NCI-H226 (cell line): ENCODE measurements at places on chromosomes 7 and 10.

GRCh38 chr7:2811476-2812113 is 32.5 kb downstream of the GNA12 start:
- no peak for DNase-seq

GRCh38 chr7:38681882-38682281 is 50.7 kb upstream of the AMPH start:
- DNase-seq = no peak

DNA sequence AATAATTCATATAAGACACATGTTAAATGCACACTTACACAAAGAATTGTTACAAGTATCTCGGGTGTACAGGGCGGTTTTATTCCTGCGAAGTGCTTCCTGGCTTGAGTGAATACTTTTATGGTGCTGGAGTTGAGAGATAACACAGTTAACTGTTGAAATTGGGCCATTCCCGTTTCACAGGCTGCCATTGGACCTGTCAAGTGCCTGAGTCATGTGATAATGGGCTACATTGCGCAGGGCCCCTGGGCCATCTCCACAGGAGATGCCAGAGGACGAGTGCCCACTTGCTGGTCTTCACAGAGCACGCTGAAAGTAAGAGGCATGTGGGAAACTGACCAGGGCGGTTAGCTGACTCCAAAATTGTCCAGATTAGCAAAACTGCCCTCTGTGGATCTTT is 4.8 kb downstream of the FBH1 start:
- DNase-seq = no peak

DNA sequence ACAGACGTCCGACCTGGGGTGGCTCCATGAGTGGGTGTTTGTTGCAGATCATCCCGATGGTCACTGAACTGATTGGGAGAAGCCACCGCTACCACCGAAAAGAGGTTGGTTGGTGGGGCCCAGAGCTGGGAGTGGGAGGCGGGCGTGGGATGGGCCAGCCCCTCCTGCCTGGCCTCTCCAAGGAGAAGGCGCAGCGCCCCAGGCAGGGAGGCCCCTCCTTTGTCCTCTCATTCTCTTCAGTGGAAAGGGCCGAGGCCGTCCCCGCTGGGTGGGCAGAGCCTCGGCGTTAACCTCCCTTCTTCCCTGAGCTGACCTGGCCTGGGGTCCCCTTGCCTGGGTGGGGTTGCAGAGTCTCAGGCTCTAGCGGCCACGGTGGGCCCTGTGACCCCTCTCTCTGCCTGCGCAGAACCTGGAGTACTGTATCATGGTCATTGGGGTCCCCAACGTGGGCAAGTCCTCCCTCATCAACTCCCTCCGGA is 5.2 kb downstream of the MTG1 start:
- no peak for DNase-seq

- peak; percentile 42 for DNase-seq
Observed at GRCh38 chr7:30977896-30978564, 14.3 kb downstream of the GHRHR start.

DNA sequence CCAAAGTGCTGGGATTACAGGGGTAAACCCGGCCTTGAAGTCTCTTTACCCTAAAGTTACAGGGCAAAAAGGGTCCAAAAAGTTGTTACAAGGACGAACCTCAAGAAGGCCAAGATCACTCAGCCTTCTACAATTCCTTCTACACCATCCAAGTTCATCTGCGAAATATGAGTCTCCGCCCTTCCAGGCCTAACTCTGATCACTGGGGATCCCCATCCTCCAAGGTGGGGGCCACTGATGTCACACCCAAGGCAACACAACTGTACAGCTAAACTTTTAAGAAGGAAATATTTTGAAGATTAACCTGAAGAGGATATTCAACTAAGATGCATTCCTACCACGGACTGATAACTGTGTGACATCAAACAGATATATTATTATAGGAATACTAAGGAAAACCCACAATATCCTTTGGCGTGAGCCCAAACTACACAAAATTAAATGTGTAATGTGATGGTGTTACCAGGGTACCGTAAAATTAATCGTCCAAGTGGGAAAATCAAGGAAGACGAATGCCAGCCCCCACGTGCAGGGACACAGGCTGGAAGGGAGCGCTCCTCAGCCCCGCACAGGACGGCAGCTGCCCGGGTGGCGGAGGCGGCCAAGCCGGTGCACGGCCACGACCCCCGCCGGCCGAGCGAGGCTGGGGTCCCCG is 1.0 kb downstream of the PAXIP1 start:
- no peak for DNase-seq

- DNase-seq = no peak
Observed at GRCh38 chr10:102118867-102119266, 1.3 kb downstream of the LDB1 start.

- DNase-seq = no peak
Observed at GRCh38 chr7:31734456-31734855, 47.4 kb downstream of the PPP1R17 start.
